ENCODE measurements at places on chromosomes 7 and 10. TPM values are rescaled to one million over a fixed set of nuclear protein-coding genes. Genes with fewer than 3 reads are reported as not detected.

The GTF2IRD2 gene
- total RNA-seq, result 4.2 TPM

The RAMP3 gene
- not detected for total RNA-seq

The MKI67 gene
- 80.7 TPM for total RNA-seq

The ITIH2 gene
- 0.32 TPM for total RNA-seq

The HELLS gene
- 38.5 TPM for total RNA-seq

The BUD31 gene
- 147 TPM for total RNA-seq
